HCT116 (cell line): ENCODE measurements at places on chromosomes 5 and 9. TPM values are rescaled to one million over a fixed set of nuclear protein-coding genes. Genes with fewer than 3 reads are reported as not detected.

DNA sequence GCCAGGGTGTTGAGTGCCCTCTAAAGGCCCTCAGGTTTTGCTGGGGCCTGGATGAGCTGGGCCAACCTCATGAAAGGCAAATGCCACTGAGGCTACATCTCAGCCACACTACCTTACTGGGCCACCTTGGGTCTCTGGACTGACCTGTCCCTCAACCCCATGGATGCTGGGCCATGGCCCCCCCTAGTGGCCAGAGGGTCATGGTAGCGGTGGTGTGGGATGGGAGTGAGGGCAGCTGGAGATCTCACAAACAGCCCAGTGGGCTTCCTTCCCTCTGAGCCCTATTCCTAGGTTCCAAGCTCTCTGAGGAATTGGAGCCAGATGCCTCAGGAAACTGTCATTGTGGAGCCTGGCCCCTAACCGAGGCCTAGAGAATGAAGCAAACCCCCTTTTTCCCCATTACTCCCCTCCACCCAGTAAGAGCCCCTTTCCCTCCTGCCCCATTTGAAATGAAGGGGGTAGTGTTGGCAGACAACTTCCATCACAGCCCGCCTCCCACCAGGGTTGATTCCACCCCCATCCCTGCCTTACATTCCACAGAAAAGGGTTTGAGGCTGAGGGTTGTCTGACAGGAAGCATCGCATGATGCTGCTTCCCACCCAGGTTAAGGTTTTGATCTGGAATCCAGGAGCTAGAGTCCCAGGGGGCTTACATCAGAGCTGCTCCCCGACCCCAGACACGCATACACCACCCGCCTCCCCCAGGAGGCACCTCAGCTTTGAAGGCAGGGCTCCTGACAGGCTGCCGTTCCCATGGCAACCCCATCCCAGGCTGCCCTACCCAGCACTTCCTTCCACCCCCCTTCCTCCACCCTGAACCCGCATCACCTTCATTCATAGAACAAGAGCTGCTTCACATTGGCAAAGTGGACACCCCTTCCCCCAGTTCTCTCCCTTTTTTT, 63.9 kb downstream of the PCDH1 start:
- peak; percentile 36 for DNase-seq

- no peak for DNase-seq
These were observed 76.6 kb downstream of the ARRDC3 start for GRCh38 chr5:91306497-91306896.

TMEFF1 gene
- 3.3 TPM for total RNA-seq

DNA sequence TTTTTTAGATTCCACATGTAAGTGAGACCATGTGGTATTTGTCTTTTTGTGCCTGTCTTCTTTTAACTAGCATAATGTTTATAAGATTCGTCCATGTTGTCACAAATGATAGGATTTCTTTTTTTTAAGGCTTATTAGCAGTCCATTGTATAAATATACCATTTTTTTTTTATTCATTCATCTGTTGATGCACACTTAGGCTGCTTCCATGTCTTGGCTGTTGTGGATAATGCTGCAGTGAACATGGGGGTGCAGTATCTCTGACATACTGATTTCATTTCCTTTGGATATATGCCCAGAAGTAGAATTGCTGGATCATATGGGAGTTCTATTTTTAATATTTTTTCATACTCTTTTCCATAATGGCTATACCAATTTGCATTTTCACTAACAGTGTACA, 48.7 kb downstream of the KIAA1958 start:
- DNase-seq, result no peak

DNA sequence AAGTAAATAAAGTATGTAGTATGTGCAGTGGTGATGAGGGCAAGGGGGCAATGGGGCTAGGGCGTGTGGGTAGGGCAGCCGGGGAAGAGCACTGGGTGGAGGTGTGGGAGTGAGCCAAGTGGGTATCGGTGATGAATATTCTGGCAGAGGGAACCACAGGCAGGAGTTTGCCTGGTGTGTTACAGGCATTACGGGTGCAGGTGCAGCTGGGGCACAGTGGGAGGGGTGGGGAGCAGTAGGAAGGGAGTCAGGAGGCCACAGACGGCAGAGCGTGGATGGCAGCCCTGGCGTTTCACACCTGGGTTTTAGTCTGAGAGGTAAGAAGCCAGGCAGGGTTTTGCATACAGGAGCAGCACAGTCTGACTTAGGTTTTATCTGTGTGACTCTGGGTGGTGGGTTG, 35.4 kb downstream of the SFXN1 start:
- DNase-seq, result no peak
